ENCODE measurements at places on chromosomes 12 and 14. TPM values are rescaled to one million over a fixed set of nuclear protein-coding genes. Genes with fewer than 3 reads are reported as not detected.

- no peak overlapping the region for H3K4me3 ChIP-seq
- H3K27me3 ChIP-seq, result peaks cover 7% of the 10 kb centered on the region
- H3K4me1 ChIP-seq, result no peaks in the 10 kb centered on the region
- no peak for DNase-seq
- no peaks in the 10 kb centered on the region for H3K36me3 ChIP-seq
These were observed 37.8 kb upstream of the SEL1L start for GRCh38 chr14:81571437-81571836.

DNA sequence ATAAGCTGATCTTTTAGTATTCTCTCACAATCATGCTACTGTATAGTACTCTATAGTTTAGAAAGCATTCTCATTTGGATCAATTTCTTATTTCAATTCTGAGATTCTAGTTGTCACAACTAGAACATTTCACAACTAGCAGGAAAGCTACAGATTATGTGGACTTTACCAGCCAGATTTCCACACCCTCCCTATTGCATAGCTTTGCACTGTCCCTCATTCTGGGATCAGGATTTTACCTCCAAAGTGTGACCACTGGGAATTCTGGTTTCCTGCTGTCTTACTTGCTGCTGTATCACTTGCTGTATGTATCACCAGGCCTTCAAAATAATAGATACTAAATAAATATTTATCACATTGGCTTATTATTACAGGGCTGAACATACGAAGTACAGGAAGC lies 10.2 kb upstream of the PELI2 start:
- no peak overlapping the region for H3K4me3 ChIP-seq
- no peak overlapping the region for H3K27ac ChIP-seq
- no peaks in the 10 kb centered on the region for H3K36me3 ChIP-seq
- no peaks in the 10 kb centered on the region for H3K27me3 ChIP-seq
- H3K4me1 ChIP-seq, result no peaks in the 10 kb centered on the region
- DNase-seq, result no peak

GRCh38 chr14:72608391-72609204 lies 285.3 kb downstream of the DPF3 start:
- H3K4me3 ChIP-seq, result no peak overlapping the region
- peaks cover 3% of the 10 kb centered on the region for H3K27me3 ChIP-seq
- H3K27ac ChIP-seq, result no peak overlapping the region
- no peaks in the 10 kb centered on the region for H3K4me1 ChIP-seq

DTD2 gene
- total RNA-seq, result 4.6 TPM
